ENCODE measurements at places on chromosomes 5 and 9.

GRCh38 chr5:174097486-174098185, 52.1 kb downstream of the NSG2 start:
- no peak for DNase-seq

DNA sequence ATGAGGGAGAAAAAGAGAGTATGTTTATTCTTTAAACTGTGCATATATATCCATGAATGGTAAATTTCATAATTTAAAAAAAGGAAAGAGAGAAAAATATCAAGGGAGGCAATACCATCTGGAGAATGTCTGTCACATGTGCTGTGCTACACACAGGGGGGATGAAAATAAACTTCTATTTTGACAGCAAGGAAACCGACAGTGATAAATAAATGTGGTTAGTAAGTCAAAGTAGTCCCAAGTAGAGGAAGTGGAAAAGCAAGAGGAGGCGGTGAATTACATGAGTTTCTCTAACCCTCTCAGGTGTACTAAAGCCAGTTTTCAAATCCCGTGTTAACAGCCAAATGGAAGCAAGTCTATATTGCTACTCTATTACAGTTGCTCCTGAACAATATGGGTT, 83.3 kb downstream of the ICE1 start:
- no peak for DNase-seq

DNA sequence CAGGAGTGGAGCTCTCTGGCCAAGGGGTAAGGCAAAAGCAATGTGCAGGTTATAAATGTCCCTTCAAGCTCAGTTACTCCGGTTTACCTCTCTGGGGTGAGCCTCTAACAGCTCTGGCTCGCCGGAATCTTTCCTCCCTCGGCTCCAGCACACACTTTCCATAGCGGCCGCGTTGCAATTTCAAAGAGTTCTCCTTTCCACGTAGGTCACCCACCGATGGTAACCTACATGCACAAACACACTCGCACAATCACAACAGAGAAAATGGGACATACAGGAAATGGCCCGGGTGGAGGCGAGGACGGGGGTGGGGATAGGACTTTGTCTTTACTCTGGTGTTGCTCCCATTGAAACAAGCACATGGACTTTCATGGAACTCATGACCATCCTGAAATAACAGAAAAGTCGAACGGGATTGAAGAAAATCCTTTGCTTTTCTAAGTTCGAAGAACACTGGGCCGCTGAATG, 1.2 kb downstream of the LHFPL2 start:
- no peak for DNase-seq

DNA sequence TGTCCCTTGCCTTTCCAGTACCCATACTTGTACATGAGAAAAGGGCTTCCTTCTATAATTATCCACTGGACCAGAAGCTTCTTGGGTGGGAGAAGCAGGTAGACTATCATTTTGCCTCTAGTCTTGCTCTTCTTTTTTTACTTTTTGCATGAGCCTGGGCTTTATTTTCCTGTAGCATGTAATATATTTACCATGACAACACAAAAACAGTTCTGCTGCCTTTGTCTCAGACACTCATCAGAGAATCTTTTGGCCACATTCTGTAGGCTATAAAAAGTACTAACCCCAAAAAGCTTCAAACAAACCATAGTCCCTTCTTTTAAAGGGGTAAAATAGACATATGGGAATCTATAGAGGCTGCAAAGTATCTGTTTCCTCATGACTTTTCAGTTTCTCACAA, 339.2 kb upstream of the PIK3R1 start:
- DNase-seq = no peak

DNA sequence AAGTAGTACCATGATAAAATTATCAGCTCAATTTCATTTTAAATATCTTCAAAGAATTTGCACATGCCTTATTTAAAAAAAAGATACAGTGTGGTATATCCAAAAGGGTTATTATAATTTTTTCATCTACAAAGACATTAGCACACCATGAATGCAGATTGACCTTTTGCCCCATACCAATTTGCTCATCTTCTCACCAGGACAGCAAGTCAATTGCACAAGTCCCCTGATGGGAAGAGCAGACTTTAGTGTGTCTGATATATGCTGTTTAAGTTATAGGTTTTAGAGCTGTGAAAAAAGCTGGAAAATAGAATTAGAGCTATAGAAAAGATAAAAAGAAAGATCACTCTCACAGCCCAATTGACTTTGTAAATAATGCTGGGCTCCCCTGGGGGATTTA, 325.8 kb upstream of the CDH6 start:
- no peak for DNase-seq

- DNase-seq = no peak
Measured at GRCh38 chr5:161093100-161093499, 241.1 kb upstream of the ATP10B start.

- no peak for DNase-seq
Measured at GRCh38 chr5:33258553-33258952, 182.2 kb upstream of the TARS1 start.

- no peak for DNase-seq
Measured at GRCh38 chr5:53956632-53957031, 353.7 kb downstream of the ARL15 start.

- no peak for DNase-seq
Measured at GRCh38 chr5:74626386-74627222, 13.9 kb downstream of the ENC1 start.

- no peak for DNase-seq
Measured at GRCh38 chr5:111772456-111773122, 15.6 kb upstream of the NREP start.

DNA sequence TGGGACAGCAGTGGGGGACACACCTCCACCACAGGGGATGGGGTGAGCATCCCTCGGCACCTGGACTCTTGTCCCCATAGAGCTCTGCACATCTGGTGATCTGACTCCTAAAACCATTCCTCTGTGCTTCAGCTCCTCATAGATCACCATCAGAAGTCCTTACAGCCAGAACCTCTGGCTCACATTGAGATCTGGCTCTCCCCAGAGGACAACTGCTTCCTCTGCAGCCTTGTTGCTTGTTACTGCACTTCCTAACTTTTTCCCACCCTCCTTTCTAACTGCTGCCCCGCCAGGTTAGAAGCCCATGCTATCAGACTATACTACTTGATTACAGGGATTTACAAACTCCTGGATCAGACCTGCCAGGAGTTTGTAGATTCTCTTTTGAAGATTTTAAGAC, 64.5 kb downstream of the ARSB start:
- no peak for DNase-seq

GRCh38 chr9:21994556-21995005, at the start of gene CDKN2B-AS1:
Gene CDKN2B-AS1 (plus strand): TSS chr9:21994791.
- no peak for DNase-seq

DNA sequence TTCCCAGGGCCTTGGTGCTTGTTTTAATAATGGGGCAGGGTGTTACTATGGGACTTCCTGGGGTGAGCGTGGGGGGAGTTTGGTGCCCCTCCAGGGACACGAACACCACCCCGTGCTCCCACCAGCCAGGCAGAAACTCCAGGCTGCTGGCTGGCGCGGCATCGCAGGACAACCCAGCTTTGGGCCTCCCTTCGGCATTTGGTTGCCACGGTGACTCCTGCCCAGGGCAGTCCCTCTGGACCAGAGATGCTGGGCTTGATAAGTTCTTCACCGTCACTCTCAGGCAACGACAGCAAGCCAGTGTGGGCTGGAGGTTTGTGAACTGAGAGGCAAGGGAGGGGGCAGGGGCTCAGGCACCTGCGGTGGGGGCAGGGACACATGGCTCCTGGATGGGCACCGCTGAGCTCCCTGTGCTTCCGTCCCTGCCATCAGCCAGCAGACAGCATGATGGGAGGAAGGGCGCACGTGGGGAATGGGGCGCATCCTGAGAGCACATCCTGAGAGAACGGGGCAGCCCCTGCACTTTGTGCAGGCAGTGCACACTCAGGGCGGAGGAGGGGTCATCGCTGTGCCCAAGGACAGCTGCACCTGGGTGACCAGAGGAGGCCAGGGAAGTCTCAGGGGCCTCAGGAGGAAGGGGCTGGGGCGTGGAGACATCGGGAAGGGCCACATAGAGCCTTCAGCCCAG, 116.4 kb downstream of the RXRA start:
- no peak for DNase-seq

DNA sequence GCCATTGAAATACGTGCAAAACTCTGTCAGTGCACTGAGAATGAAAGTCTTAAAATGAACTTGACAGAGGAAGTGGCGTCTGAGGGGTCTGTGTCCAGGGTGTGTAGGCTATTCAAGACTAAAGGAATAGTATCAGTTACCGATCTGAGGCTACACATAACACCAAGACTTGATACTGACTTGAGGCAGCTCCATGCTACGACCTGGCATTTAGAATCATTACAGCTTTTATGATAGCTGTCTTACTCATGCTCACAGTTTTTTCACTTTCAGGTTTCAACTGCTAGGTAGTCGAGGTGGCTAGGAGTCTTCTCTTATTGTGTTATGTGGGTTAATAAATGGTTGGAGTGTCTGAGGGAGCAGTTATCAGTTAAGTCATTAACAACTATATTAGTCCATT, 92.8 kb upstream of the SLCO6A1 start:
- DNase-seq = no peak

DNA sequence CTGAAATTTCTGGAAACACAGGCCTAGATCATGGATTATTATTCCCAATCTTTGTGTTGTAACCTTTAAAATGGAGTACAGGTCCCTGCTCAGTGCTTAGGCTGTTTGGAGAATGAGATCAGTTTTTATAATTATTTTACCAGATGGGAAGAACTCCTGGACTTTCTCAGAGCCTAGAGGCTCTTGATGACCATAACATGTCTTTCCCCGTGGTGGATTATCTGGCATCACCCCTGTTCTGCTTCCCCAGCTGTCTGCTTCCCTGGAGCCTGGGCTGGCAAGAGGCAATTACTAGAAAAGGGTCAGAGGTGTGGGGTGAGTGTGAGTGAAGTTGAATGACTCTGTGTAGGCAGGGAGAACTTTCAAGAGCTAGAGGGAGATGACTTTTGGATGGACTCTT, 143.0 kb downstream of the CARTPT start:
- DNase-seq = no peak

- DNase-seq = no peak
Measured at GRCh38 chr5:39422728-39423285, 2.0 kb downstream of the DAB2 start.

GRCh38 chr9:115596021-115596745, 478.2 kb upstream of the TNC start:
- no peak for DNase-seq

DNA sequence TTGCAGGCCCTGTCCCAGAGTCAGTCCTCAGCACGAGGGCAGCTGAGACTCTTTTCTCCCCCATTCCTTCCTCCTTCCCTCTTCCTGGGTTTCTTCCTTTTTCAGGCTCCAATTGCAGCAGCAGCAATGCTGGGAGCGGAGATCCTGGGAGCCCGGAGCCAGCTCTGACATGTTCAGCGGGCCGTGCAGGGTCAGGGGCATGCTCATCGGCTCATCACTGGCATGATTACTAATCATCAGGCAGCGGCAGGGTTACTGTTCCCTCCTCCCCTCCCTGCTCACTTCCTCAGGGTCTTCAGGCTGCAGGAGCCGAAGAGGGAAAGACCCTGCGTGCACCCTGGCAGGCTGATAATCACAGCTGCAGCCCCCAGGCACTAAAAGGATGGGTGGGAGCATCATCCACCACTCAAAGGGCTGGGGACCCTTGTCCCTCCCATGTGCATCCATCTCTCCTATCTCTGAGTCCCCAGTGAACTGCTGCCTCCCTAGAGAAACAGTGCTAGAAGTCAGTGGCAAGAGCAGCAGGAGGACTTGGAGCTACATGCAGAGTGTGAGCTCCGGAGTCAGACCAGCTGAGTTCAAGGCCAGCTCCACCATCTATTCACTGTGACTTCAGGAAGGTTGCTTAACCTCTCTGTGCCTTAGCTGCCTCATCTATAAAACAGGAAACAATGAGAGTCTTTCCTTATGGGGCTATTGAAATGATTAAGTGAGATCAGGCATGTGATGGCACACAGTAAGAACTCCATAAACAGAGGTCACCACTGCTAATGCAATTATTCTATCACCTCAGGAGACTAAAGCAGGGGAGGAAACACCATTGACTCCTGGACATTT, 7.8 kb upstream of the KCNIP1 start:
- no peak for DNase-seq

GRCh38 chr9:100084734-100085133, 14.1 kb downstream of the ERP44 start:
- no peak for DNase-seq

GRCh38 chr9:135256581-135257354, 169.3 kb downstream of the OLFM1 start:
- DNase-seq = no peak

- no peak for DNase-seq
Measured at GRCh38 chr9:101711330-101711941, 27.0 kb downstream of the GRIN3A start.

GRCh38 chr9:104858846-104859245, 69.1 kb downstream of the ABCA1 start:
- no peak for DNase-seq

DNA sequence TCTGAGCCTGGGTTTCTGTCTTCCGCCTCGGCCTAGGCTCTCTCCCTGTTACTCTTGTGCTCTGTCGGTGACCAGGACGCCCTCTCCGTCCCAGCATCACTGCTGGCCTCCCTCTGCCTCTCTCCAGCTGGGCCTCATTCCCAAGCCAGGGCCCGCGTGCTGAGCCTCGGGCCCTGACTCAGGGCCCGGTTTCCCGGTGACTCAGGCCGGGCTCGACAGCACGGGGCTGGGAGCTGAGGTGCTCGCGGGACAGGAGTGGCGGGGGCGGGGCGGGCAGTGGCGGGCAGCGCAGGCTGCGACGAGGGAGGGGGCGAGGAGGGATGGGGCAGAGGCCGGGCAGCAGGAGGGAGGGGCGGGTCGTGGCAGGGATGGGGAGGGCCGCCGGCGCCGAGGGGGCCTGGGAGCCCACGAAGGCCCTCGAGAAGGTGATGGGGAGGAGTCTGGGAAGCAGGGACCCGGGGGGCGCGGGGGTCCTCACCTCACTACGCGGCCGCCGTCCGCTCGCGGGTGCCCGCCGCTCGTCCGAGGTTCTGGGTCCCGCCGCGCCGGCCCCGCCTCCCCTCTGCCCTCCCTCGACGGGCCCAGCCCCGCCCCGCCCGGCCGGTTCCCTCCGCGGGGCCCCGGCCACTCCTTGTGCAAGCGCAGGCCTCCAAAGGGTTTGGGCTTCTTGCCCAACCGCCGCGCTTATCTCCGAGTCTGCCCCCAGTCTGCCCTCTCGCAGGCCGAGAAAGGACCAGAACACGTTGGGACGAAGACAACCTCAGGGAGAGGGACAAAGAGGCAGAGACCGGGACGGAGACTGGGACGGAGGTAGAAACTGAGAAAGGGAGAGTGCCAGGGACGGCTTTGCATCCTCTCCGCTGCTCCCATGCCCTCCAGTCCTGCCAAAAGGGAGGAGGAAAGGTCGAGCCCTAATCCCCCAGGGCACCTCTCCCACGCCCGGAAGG, at the start of gene ARAP3:
Gene ARAP3, minus strand, starts transcription at position 536 of the 947 bp plus-strand sequence. CDS start 1,744 bp downstream, outside the sequence.
- DNase-seq = peak; percentile 43

GRCh38 chr9:85723215-85723614, 18.5 kb downstream of the AGTPBP1 start:
- DNase-seq = no peak

GRCh38 chr5:153136910-153137614, 353.4 kb upstream of the GRIA1 start:
- DNase-seq = no peak
